CD14-positive monocyte (primary cell): ENCODE measurements at places on chromosomes 5 and 9.
A peak's percentile ranks its signal among the peaks of the same experiment; 100 is the strongest.

DNA sequence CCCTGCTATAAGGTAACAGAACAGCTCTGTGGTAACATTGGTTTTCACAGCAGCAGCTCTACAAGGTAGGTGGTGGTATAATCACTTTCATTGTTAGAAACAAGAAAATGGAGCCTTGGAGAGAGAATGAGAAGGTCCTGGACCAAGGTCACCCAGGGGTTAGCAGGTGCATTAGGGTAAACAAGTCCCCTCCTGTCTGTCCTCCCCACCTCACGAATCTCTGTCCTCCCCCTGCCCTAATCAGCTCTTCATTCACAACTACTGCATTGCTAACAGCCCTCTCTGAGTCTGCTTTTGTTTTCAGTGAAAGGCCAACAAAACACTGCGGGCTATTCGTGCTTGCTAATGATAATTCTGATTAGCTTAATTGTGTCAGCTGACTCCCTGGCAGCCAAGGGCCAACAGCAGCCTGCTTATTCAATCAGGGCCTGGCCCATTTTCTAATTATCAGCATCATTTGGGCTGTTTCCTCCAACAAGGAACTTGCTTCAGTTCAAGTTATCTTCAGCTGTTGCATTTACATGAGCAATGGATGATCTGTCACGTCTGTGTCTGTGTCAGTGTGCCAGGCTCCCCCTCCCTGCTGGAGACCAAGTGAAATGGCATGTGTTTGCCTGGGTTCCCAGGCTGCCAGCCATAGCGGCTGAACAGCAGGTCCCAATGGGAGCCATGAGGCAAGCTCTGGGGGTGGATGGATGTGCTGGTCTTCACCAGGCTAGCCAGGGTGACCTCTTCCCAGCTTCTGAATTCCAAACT is 56.7 kb upstream of the EQTN start:
- peak; percentile 58 for DNase-seq

- DNase-seq, result no peak
Measured at GRCh38 chr5:138568061-138568824, 7.0 kb downstream of the HSPA9 start.

DNA sequence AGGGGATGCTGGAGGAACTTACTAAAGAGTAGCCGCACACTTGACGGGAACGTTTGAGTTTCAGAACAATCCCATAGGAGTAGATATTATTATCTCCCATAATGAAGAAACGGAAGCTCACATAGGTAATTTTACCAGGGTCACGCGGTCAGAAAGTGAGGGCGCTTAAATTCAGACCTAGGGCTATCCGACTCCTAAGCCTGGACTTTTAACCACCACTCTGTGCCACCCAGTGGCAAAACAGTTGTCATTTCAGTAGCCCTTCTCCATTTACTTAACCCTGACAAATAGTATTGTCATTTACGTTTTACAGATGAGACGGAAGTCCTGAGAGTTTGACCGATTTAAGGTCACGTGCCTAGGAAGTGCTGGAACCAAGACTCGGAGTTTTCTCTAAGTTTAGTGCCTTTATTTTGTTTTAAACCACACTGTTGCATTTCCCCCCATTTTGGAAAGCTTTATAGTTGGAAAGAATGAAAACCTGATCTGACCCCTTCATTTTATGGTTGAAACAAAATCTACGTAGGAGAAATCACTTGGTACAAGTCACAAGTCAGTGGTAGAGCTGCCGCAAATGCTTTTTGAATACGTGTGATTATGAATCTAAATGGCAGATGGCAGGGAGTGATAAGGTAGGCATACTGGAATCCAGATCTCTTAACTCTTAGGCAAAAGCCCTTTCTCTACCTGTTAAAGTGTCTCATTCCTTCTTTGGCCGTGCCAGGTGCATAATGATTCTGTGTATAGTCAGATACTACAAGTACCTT is 650 bp downstream of the MRRF start:
- DNase-seq, result peak; percentile 73

DNA sequence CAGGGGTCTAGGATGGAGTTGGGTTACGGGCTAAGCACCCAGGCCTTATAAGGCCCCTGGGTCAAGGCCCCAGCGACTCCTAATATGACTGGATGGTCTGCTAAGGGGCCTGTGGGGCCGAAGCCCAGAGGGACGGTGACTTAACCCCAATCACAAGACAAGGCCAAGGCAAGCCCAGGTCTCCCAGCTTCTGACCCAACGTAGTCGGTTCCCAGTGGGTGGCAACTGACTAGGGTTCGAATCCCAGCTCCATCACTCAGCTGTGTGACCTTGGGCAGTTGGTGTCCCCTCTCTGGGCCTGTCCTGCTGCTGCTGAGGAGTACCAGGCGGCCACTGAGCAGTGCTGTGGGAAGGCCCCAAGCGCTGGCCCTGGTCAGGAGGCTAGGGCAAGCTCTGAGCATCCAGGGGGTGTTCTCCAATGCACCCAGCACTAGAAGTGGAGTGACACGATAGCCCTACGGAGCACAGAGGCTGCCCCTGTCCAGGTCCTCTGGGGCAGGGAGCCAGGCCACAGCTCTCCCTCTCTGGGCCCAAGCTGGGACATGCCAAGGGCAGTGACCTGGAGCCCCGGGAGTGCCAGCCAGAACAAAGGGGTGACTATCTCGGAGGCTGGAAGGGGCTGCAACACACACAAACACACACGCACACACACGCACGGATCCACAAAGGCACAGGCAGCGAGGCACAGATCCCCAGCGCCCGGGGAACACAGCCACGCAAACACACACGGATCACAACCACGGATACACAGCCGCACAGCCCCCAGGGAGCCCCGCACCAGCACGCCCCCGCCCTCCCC is 512 bp downstream of the AK1 start:
- DNase-seq, result no peak

DNA sequence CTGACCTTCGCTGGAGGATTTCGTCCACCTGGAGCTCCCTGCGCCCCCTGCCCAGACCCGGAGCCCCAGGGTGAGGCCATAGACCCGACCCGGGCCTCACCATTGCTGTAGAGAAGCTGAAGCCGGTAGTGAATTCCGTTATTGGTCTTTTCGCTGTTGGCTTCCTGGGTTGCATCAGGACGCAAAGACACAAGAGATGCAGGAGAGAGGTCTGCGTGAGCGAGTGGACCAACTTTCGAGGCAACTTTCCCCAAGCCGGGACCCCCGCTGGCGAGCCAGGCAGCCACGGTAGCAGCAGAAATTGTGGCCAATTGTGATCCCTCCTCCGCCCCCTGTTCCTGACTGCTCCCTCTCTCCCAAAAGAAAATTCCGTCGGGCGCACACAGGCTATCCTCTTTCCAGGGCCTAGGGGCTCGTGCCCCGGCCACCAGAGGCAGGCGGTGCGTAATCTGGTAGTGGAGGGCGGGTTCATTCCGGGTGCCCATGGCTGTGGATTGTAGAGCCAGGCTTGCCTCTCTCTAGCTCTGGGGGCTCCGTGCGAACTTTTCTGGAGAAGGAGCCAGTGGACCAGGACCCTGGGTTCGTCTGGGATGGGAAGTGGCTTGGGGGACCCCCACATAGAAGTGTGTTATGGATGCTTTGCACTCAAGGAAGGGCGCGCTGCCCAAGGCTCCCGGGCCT is 3.3 kb downstream of the EBF1 start:
- no peak for DNase-seq

DNA sequence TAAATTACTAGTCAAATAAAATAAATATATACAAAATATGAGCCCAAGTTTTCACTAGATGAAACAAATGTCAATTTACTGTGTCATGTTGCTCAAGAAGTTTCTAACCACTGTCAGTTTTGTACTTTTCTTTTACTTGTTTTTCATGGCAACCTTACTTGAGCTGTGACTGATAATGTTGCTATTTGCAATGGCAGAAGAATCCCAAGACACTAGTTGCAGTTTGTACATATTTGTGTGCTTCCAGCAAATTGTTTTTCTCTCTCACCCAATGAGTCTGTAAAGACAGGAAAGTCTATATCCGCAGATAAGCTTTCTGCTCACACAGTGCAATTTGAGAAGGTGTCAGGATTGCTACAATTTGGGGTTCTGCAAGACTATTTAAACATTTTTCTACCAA is 338.6 kb upstream of the PCSK5 start:
- DNase-seq, result no peak

- no peak for DNase-seq
Measured at GRCh38 chr5:63152871-63153270, 574.3 kb downstream of the LRRC70 start.
